ELF-1 (cell line): ENCODE measurements at places on chromosomes 13 and 19.

GRCh38 chr13:99416411-99417121 is 84.7 kb upstream of the TM9SF2 start:
- DNase-seq, result no peak

- DNase-seq, result no peak
Observed at GRCh38 chr13:59279576-59279975, 884.2 kb downstream of the DIAPH3 start.

DNA sequence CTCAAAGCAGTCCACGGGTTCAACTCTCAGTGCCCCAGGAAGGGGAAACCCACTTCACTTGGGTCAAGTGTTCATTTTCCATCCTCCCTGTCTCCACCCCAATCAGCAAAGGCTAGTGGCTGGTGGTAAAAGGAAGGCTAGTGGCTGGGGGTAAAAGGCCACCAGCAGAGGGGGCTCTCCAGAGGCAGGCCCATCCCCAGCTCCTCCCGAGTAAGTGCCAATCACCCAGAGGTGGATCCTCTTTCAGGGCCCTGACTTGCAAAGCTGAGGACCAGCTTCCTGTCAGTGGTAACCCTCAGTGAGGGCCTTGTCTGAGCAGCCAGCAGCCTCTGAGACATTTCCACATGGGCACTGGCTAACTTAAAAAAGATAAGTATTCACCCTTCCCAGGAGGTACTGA is 22.0 kb upstream of the TPT1 start:
- peak; percentile 77 for DNase-seq

- no peak for DNase-seq
Observed at GRCh38 chr13:100273552-100273951, 184.7 kb downstream of the PCCA start.

DNA sequence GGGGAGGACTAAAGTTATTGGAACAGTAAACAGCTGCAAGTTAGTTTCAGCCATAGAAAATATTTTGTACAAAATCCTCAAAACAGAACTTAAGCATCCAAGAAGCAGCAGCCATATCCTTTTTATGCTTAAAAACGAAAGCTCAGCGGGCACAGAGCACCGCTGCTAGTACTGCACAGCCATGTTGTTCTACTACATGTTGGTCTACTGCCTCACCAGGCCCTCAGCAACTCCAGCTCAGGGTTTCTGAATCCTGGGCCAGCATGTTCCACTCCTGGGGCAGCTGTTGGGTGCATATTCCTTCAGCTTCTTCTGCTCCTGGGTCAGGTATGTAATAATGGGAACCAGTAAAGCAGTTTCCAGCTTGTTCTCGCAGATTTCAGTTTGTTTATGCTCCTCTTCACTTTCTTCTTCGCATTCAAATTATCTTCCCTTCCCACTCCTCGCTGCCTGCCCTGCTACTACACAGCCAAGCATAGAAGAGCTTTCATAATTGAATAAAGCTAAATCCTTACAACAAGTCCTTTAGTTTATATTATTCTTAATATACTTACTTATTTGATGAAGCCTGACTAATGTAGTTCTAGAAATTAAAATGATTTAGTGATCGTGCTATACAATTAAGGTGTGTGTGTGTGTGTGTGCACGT is 820.5 kb upstream of the ATXN8OS start:
- no peak for DNase-seq

DNA sequence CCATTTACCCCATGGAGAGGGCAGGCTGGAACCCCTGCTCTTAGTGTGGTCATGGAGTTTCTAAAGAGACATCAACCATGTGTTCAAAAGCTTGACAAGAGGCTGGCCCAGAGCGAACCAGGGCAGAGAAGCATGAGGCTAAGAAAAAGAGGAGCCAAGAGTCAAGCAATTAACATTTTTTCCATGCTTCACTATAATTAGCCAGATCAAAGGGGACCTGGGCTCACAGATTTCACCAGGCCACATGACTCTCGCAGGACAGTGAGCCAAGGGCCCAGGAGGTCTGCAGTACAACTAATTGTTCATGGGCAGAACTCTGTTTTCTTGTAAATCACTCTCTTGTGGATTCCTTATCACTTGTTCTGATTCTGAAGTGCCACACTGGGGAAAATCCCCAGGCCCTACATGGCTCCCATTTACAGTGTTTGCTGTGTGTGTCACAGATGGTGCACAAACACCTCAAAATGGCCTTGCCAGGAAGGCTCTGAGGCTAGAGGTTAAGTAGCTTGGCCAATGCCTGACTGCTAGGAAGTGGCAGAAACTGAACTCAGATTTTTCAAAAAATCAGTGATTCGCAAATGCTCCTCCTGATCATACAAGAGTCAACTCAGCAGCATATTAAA is 101.2 kb downstream of the LHFPL6 start:
- DNase-seq, result peak; percentile 90

- DNase-seq, result no peak
Observed at GRCh38 chr13:109715902-109716301, 70.5 kb downstream of the IRS2 start.

DNA sequence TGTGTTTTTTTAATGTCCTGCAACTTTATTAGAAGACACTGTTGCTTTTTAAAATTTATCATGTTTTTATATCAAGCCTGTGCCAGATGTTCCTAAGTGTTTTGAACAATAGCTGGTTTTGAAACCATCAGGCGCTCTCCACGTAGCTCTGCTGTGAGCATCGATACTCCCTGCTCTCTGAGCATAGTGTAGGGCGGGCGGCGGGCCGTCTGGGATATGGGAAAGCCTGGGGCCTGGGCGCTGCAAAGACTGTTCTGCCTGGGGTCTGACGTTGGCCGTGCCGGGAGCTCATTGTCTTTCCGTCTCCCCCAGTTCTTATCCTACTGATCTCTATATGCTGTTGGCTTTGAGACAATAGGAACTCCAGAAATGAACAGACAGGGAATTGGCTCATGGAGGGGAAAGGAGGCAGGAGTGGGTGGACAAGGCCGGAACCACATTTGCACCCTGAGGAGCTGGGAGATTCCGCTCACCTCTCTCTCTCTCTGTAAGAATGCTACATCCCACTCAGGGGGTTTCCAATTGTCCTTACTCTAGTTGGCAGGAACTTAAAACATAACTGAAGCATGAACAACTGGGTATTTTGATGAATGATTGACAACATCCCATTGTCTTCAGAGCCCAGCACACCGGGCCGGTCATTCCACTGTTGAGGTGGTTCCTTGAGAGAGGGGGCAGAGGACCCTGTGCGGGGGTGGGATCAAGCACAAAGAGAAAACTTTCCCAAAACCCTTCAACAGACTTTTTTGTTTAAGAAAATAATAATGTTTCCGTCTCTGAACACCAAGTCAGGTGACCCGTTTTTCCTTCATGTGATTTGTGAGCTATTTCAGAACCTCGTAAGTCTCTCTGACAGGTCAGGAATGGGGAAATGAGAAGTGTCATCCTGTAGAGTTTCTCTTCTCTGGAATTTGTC is 64.7 kb downstream of the COL4A2 start:
- DNase-seq, result no peak

DNA sequence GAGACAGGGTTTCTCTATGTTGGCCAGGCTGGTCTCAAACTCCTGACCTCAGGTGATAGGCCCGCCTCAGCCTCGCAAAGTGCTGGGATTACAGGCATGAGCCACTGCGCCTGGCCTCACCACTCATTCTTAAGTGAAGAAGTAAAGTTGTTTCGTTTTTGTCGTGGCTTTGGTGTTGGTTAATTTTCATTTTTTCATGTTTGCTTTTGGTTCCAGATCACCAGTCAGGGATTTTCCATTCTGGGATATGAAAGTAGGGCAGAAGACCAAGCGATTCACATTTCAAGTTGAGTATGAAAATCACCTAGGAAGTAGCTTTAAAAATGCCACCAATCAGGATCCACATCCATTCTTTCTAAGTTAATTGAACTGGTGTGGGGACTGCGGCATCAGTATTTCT is 289.9 kb downstream of the DIAPH3 start:
- no peak for DNase-seq

GRCh38 chr13:28488376-28489005 is 6.4 kb downstream of the FLT1 start:
- no peak for DNase-seq
